ENCODE measurements at places on chromosomes 5 and 9.

GRCh38 chr5:139862803-139863202, 67.2 kb downstream of the PSD2 start:
- no peak for DNase-seq

- DNase-seq = no peak
Observed at GRCh38 chr9:125752070-125752628, 5.0 kb downstream of the PBX3 start.

GRCh38 chr5:35354751-35355150, 124.5 kb upstream of the PRLR start:
- DNase-seq = no peak

DNA sequence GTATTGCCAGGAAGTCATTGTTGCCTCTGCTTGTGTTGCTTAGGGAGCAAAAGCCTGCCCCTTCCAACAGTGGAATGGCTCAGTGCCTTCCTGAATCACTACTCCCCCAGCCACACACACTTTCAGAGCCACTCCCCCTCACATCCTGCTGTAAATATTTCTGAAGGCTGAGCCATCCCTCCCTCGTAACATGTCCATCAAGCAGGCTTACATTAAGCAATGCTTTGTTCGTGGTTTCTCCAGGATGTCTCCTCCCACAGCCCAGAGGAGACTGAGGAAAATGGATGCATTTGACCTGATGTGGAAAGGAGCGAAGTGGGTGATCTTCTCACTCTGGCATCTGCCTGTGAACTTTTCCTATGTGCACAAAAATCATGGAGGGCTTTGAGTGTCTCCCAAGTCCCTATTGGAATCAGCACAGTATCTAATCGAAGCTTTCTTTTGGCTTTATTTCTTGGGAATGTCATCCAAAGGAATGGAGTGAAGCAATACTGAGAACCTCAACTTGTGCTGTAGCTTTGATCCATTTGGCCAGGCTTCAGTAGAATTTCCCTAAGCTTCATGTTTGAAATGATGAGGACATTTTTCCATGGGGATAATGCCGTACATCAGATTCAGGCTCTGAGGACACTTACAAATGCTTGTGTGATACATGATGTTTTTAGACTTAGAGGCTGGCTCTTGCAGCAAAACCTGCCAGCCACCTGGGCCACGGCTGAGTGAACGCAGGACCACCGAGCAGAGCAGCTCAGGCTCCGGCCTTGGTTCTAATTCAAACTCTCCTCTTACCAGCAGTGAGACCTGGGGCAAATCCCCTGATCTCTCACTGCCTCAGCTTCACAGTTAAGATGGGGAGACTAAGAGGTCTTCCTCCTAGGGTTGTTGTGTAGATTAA, 389.1 kb downstream of the ENC1 start:
- no peak for DNase-seq

- DNase-seq = no peak
Observed at GRCh38 chr9:108850293-108850897, 5.4 kb downstream of the ACTL7B start.

- DNase-seq = no peak
Observed at GRCh38 chr9:135544981-135545635, 818 bp upstream of the OBP2A start.

- no peak for DNase-seq
Observed at GRCh38 chr9:72917892-72918509, 34.9 kb downstream of the ALDH1A1 start.

DNA sequence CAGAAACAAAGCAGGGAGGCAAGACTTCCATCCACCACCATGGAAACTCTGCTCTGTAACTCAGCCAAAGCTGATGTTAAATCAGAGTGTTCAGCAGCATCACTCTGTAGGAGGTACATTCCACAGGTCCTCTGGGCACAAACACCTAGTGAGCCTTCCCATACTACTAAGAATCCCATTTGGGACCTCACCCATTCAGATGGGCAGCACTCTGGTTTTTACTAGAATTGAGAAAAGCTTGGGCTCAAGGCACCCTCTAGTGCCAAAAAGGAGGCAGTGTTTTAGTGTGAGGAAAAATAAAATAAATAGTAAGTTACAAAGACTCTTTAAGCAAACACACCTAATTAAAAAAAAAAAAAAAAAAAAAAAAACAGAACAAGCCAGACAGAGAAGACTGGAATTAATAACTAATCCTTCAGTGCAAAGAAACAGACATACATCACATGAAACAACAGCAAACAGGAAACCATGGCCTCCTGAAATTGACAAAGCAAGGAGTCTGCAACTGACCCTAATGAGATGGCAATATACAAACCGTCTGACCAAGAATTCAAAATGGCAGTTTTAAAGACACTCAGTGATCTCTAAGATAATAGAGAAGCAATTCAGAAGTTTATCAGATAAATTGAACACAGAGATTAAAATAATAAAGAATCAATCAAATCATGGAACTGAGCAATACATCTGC, 159.5 kb downstream of the GNA14 start:
- no peak for DNase-seq

GRCh38 chr5:109191153-109191558, 218.6 kb downstream of the PJA2 start:
- no peak for DNase-seq

- no peak for DNase-seq
Observed at GRCh38 chr9:34452568-34452967, 5.8 kb downstream of the FAM219A start.

DNA sequence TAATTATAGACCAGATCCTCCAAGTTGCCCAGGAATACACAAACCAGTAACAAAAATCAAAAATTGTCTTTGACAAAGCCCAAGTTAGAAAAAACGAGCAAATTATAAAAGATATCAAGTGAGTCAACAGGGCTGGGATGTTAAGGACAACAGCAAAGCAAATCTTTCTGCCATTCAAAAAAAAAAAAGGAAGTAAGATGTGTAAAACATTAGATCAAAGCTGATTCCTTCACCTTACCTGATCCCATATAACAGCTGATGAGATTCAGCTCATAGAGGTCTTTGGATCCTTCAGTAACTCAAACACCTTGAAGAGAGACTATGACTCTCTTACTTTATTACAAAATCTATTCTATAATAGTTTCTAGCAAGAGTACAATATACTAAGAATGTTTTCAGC, 100.9 kb downstream of the STRBP start:
- DNase-seq = no peak

DNA sequence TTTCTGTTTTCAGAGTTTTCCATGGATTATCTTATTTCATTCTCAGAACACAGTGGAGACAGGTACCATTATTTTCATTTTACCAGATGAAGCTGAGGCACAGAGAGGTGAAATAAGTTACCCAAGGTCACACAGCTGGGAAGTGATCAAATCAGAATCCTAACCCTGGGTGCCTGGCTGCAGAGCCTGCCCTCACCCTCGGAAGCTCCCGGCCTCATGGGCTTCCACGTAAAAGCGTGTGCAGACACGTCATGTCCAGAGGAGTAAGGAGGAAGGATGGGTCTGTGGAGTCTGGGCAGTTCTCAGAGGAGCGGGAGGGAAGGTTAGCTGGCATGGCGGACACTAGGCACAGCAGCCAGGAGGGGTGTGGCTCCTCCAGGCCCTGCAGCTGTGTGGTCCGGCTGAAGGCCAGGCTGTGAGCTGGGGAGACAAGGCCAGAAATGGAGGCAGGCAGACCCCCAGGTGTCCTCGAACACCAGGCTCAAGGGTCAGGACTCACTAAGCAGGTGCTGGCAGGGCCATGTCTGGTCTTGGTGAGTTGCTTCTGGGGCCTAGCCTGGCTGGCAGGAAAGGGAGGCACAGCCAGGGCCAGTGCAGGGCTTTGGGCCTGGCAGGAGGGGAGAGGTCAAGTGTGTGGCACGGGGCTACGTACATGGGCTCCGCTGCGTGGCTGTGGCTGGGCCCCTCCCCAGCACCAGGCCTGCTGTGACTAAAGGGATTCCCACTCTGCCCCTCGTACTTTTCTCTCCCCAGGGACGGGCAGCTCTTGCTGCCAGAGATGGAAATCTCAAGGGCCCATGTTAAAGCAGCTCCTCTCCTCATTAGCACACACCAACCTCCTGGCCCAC, 5.6 kb downstream of the TBC1D9B start:
- DNase-seq = no peak

GRCh38 chr5:77316871-77317661, 106.6 kb downstream of the PDE8B start:
- DNase-seq = no peak

- DNase-seq = no peak
Observed at GRCh38 chr5:141512911-141513626, 24.2 kb downstream of the PCDHGC5 start.

GRCh38 chr5:175778951-175779503, 92.4 kb upstream of the CPLX2 start:
- no peak for DNase-seq

DNA sequence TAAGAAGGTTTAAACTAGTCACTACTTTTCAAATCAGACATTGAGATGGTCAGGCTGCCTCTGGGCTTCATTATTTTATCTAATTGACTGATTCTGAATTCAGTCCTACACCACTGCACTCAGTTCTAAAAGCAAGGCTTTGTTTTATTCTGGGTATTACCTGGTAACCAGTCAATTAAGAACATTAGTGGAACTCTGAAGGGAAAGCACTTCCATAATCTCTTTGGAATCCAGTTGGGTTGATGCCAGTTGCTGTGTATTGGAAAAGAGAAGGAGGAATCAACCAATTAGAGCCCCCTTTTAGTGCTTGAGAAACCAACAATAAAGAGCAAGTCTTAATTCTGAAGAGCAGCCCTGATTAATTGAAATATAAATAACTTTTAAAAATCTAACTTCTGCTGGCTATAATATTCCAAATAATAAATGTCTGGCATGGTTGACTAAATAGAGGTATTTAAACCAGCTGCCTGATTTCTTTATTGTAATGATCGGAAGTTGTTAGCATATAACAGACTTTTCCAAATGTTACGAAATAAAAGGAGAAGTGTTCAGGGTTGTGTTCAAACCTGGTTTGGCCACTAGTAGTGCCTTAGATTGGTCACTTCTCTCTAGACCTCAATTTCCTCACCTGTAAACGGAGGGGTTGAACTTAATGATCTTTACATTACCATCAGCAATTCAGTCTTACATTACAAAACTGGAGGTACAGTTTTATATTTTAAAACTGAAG, 32.0 kb downstream of the CPEB4 start:
- DNase-seq = no peak

DNA sequence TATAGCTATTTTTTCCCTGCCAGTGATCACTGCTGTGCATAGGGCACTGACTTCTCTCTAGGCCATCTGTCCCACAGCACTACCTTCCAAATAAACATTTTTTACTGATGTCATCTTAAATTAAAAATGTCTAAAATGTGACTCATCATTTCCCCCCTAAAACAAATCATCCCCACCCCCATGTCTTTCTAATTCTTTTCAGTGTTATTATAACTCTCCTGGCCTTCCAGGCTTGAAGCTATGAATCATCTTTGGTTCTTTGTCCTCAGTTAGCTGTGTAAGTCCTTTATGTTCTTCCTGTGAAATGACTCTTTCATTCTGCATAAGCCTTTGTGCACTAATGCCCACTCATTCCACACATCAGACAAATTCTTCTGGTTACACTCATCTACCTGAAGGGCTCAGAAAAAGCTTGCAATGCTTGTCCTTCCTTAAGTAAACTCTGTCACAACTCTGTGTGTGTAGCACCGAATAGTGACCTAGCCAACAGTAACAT, 78.1 kb downstream of the CFAP95 start:
- no peak for DNase-seq

GRCh38 chr9:128102196-128102595, 25.3 kb downstream of the PTGES2 start:
- no peak for DNase-seq

DNA sequence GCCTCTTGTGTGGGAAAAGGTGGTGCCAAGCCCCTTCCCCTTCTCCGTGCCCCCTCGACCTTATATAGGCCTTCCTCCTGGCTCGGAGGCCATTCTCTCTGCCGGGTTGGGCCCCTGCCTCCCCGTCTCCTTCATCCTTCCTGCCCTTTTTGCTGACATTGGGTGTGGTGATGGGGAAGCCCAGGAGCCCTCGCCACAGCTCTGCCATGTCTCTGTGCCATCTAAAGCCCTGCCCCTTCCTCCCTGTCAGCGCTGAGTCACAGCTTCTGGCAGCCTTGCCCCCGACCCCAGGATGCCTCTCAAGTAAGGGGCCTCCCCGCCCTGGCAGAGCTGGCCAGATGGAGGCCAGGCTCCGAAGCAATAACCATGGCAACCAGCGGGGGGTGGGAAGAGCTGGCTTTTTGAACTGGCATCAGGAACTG, 30.4 kb downstream of the JADE2 start:
- DNase-seq = peak; percentile 92

- no peak for DNase-seq
Observed at GRCh38 chr5:63572740-63573139, 389.5 kb downstream of the HTR1A start.
